IMR-90 (cell line): ENCODE measurements at places on chromosomes 3 and 15. TPM values are rescaled to one million over a fixed set of nuclear protein-coding genes. Genes with fewer than 3 reads are reported as not detected.

- peak; percentile 73 for DNase-seq
Measured at GRCh38 chr3:151580591-151580990, 119.7 kb upstream of the IGSF10 start.

The CILP gene
- under 0.01 TPM in 1 of 2 replicates, not detected in the other for total RNA-seq

DNA sequence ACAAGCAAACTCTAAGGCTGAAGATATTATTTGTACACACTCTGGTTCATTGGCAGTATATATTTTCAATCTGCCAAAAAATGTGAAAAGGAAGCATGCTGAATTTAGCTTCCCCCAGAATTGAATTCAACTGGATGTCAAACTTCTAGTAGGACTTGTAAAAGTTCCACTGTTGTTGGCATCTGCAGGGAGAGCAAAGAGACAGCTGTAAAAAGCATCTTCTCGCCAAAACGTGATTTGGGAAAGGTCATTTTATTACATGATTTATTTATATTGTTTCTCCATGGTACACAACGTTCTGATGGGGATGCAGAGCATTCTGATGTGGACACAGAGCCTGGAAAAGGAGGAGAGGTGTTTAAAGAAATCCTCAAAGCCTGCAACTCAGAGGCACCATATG lies 196.7 kb upstream of the ADAMTS9 start:
- DNase-seq = no peak

DNA sequence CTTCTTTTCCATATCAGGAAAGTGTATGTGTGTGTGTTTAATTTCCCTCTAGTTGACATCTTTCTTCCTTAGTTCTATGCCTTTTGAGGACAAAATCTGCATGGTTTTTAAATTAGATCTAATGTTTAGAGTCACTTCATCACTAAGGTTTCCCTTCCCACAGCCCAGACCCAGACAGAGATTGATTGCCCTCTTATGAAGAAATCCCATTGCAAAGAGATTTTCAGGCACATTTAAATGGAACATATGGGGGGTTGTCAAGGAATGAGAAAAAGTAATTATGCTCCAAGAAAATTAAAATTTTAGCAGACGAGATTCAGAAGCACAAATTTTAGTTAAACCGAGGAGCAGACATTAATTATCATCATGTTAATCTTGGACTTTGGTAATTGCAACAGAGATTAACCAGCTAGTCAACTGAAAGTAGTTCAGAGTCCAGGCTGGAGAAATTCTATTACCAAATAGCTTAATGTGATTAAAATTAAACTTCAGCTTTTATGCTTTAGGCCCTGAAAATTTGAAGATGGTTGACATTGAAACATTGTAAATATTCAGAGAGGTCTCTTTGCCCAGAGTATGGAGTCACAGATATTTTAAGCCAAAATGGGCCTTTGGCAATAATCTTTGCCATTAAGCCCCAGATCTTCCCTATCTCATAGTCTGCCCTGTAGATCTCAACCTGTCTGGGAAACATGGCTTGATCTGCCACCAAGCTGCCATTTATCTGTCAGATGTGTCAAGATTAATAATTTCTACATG lies 143.4 kb downstream of the TMEM108 start:
- DNase-seq = no peak

DNA sequence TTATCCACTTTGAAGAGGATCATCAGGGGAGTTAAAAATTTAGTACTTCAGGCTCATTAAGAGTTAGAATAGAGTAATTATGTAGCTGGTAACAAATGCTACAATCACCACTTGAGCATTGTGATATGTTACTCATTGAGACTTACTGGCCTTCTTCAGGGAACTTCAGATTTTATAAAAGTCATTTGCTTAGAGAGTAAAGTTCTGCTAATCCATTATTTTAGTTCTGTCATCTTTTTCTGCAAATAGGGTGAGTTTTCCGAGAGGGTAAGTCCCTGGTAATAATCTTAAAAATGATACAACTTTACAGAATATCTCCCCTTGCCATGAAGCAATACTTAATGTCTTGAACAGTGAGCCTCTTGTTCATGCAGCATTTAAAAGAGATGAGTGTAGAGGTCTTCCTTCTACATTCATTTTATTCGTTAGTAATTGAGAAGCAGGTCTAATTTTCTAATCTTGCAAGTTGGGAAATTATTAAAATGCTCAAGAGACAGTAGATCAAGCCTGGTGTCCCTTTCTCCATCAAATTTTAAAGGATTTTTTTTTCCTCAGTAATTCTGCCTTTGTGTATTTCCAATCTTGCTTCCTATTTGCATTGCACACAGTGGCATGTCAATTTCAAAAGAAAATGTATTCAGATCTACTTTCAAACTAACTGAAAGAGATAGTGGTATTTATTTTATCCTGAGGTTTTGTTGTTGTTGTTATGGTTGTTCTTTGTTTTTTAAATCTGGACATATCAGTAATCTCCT lies 52.6 kb downstream of the MBNL1 start:
- DNase-seq = no peak

The PRR20G gene
- not detected in 2 replicates for total RNA-seq

The CPOX gene
- total RNA-seq = 14.5 and 20.3 TPM in 2 replicates

- peak; percentile 38 for DNase-seq
Measured at GRCh38 chr15:57320631-57321220, 55.6 kb upstream of the CGNL1 start.

- peak; percentile 63 for DNase-seq
Measured at GRCh38 chr3:79086514-79086913, 681.3 kb downstream of the ROBO1 start.

GRCh38 chr15:31062310-31062847 lies 39.1 kb downstream of the TRPM1 start:
- no peak for DNase-seq

DNA sequence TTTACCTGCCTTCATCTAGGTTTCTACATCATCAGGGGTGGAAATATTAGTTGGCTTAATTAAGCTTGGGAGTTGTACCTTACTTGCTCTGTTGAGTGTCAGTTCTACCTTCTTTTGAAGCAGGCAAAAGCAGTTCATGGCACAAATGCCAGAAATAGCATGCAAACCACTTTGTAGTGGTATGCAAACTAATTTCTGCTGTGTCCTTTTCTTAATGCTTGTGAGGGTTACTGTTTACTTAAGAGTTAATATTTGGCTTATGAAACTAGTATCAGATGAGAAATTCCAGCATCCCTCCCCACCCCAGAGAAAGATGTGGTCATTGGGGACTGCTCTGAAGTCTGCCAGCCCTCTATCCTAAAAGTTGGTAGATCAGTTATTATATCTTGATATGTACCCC lies 7.1 kb downstream of the ATP2C1 start:
- peak; percentile 14 for DNase-seq
